Renal pelvis (tissue), 12 donors: ENCODE measurements at places on chromosomes 3 and 15. TPM values are rescaled to one million over a fixed set of nuclear protein-coding genes. Genes with fewer than 3 reads are reported as not detected.

GRCh38 chr3:180421721-180422120 lies 180.2 kb upstream of the TTC14 start:
- DNase-seq: no peak

DNA sequence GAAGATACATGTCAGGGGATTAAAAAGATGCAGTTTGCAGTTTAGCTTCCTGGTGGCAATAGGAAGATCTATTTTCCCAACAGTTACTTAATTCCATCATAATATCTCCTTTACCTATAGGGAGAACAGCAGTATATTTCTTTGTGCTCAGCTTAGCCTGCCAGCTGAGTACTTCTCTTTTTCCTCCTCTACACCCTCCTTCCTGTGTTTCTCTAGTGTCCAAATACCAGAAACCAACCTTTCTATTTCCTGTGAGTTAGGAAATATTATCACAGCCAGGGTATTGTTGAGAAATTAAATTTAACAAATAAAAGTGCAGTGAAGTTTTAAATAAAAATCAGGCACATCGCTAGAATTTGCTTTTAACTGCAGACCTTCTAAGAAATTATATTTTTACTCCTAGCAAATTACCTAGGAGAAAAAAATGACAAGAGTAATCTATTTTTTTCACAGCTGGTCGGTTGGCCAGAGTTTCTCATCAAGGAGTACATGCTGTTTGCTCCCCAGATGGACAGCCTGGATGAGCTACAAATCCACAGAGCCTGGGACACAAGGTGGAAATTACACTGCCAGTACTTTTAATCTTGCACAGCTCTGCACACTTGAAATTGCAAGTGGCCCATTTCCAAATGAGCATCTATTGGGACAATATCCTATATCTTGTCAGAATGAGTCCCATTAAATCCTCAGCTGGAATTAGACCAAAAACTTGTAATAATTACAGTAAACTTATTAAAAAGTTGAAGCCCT lies 185.2 kb upstream of the CFAP20DC start:
- no peak for DNase-seq

- DNase-seq: no peak
Observed at GRCh38 chr3:67384016-67384415, 270.4 kb downstream of the SUCLG2 start.

GRCh38 chr15:29849716-29850115 lies 27.4 kb upstream of the TJP1 start:
- no peak for DNase-seq

DNA sequence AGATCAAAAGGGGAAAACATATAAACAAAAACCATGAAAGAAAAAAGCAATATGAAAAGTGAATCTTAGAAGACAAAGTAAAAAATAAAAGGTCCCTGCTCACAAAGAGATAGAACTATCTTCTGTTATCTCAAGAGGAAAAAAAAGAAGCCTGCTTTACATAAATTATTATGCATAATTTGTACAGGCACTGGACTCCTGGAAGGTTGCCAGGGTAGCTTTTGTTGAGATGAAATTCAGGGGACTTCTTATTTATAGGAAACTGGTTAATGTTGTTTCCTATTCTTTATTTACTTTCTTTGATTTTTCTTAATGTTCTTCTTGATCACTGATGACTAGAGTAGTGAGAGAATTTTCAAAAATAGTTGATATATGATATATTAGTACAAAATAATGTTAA lies 66.9 kb downstream of the PPM1L start:
- no peak for DNase-seq

- DNase-seq: no peak
Observed at GRCh38 chr15:68057758-68058157, 3.6 kb downstream of the PIAS1 start.

DNA sequence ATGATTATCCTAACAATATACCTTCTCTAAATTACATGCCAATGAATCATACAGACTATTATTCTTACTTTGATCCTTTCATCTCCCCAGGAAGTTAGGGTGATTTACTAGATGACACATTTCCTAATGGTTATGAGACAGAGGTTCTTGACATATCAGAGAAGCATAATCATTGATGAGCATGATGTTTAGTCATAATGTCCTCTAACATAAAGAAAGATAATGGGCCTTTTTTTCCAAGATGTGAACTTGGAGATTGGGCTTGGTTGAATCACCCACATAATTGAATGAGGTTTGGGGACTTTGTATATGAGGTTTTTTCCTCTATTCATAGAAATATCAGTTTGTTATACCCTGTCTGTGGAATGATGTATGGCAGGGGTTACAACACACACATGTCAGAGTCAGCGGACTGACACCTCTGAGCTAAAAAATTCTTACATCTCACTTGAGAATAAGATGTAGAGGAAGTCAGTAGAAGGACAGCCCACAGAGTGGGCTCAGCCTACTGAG lies 69.7 kb upstream of the DCBLD2 start:
- no peak for DNase-seq

DNA sequence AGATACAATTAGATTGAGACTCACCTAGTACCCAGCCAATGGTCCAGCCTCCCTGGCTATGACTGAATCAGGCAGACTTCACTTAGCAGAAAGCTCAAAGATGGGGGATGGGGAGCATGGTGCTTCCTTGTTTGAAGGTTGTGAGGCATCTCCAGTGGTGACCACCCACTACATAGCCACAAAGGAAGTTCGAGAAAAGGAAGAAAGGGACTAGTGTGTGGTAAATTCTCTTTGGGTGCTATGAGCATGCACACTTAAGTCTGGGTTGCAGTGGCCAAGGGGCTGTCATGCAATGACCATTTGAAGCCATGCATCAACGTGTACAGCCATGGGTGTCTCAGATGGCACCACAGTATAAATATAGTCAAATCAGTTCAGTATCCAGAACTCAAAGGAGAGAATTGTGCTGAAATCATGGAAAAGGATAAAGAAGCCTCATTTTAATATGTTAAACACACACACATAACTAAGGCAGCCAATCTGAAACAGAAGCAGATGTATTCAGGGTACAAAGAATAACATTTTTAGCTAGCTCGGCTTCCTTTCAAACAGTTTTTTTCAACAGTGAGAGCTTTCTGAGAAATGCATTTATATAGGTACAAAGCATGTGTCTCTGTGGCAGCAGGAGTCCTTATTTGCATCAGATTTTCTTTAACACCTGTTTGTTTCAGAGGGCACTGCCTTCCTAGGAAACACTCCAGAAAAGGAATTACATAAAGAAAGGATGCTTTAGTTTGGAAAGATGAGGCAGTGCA lies 275.5 kb downstream of the GAP43 start:
- DNase-seq: no peak

- DNase-seq: no peak
Observed at GRCh38 chr3:139772539-139773500, 95.0 kb upstream of the NMNAT3 start.

DNA sequence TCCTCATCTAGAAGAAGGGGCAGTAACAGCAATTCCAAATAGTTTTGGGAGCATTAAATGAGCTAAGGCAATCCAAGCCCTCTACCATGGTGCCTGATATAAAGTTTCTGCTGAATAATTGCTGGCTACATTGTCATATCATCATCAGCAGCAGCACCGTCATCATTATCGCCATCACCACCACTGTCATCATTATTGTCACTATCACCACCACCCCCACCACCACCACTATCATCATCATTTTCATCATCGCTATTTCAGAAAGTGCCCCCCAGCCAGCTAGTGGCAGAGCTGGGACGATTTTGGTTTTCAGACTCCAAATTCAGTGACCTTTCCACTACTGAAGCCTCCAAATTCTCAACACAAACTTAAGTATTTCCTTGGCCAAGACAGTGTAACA lies 15.0 kb downstream of the XCR1 start:
- DNase-seq: no peak

GRCh38 chr3:181278468-181279238 lies 289.1 kb upstream of the DNAJC19 start:
- DNase-seq: no peak

DNA sequence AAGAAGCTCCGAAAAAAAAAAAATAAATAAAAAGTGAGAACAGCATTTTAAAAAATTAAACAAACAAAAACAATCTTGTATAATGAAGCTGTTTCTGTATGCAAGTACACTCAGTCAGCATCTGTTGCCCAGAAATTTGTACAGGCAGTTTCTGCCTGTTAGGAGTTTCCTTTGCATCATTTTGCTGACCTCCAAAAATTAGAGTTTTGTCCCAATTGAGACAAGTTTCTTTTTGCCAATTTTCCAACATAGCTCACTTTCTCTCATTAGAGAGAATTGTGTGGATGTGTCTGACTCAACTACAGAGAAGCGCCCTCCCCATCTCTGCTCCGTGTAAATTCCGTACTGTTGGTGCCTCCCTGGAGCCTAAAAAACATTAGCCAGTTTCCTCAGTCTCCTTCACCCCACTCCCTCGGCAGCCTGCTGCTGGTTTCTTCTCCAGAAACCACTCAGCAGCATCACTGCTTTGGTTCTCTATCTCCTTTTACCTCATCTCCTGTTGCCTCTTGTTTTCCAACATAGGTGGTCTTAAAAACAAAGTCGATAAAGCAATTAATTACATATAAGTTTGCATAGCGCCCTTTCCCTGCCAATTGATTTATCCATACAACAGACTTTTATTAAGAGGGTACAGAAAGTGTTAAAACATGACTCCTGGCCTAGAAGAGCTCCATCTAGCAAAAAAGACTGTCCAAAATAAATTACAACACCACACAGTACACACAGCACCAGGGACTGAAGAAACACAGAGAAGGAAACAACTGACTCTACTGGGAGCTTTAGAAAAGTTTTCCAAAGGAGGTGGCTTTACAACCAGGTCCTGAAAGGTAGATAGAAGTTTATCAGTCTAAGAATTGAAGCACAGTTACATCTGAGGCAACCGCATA lies 286.7 kb downstream of the SHOX2 start:
- DNase-seq: no peak

GRCh38 chr15:88089024-88089620 lies 167.4 kb downstream of the NTRK3 start:
- no peak for DNase-seq

GRCh38 chr3:158453865-158454264 lies 117.1 kb upstream of the MLF1 start:
- DNase-seq: no peak

DNA sequence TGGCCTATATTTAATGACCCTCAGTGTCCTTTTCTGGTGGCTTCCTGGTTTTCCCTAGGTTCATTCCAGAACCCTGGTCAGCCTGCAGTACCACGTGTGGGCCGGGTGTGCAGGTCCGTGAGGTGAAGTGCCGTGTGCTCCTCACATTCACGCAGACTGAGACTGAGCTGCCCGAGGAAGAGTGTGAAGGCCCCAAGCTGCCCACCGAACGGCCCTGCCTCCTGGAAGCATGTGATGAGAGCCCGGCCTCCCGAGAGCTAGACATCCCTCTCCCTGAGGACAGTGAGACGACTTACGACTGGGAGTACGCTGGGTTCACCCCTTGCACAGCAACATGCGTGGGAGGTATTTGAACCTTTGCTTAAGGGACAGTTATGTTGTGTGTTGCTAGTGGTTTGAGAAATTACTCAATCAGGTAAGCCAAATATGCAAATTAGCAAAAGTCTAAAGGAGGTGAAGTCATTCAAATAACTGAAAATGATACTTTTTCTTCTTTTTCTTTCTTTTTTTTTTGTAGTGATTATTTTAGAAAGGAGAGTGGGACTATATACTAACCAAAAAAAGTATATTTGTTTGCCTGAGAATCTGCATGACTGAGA lies 259.2 kb downstream of the ADAMTSL3 start:
- DNase-seq: no peak

- DNase-seq: no peak
Observed at GRCh38 chr15:83784975-83785374, 131.1 kb downstream of the ADAMTSL3 start.

DNA sequence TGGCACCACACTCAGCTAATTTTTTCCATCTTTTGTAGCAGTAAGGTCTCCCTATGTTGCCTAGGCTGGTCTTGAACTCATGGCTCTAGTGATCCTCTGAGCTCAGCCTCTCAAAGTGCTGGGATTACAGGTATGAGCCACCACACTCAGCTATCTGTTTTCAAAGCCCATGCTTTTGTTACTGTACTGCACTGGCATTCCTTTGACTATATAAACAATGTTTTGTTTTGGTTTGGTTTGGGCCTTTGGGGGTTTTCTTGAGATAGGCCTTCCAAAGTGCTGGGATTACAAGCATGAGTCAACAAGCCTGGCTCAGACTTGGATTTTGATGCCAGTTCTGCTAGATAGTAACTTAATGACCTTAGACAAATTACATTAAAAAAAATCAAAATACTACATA lies 89.7 kb upstream of the GK5 start:
- no peak for DNase-seq

DNA sequence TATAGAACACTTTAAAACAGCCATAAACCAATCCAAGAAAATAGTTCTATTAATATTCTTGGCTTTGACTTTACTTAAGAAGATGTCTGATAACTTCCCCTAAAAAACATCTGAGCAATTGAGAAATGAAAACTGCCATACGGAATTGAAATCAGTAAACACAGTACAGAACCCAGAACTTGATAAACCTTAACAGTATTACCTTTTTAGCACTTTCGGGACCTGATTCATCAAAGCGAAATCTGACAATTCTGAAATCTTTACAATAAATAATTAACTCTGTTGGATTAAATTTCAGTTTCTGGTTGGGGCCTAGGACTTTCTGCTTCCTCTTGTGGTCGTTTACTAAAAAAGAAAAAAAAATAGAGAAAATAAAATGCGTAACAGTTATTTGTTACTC lies 17.3 kb downstream of the MTMR10 start:
- DNase-seq: no peak

DNA sequence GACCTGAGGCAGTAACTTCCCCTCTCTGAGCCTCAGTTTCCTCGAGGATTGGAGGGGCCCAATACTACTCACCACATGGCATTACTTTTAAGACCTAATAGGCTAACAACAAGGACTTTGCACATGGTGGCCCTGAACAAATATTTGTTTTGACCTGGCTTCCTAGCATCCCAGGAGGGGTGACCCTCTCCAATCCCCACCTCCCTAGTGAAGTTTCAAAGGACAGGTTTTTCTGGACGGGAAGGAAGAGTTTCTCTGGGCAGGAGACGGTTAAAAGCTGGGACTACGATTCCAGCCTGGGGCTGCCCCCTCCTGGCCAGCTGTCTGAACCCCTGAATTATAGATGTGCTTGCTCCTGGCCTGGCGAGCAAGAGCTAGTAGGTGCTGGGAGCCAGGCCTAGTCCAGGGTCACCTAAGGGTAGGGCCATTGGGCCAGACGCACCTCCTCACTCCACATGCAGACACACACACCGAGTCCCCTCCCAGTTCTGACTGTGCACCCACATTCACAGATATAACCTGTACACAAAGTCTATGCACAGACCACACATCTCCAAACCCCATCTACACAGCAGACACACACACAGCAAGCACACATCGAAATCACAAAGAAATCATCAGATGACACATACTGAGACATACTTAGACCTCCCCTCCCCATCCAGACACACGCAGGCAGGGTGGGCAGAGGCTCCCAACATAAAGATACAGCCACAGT lies 2.7 kb upstream of the ISL2 start:
- no peak for DNase-seq

- DNase-seq: no peak
Observed at GRCh38 chr3:52325686-52326085, 9.6 kb downstream of the DNAH1 start.

GRCh38 chr3:133988631-133989161 lies 41.0 kb downstream of the SLCO2A1 start:
- no peak for DNase-seq

TUSC7 gene
- not detected for polyA plus RNA-seq

IGF2BP2 gene
- polyA plus RNA-seq: 123 TPM

TRANK1 gene
- 6.8 TPM for polyA plus RNA-seq

UTS2B gene
- 0.87 TPM for polyA plus RNA-seq

CHRM5 gene
- polyA plus RNA-seq: 0.19 TPM

DNASE1L3 gene
- polyA plus RNA-seq: 5.8 TPM

GNB4 gene
- polyA plus RNA-seq: 23.1 TPM

KLHL24 gene
- 58.6 TPM for polyA plus RNA-seq

TLR9 gene
- 0.28 TPM for polyA plus RNA-seq
